ENCODE measurements at places on chromosomes 7 and 10.

- no peak for DNase-seq
These were observed 20.9 kb downstream of the ANKIB1 start for GRCh38 chr7:92266415-92267241.

GRCh38 chr7:2432910-2433712 lies 29.7 kb downstream of the CHST12 start:
- no peak for DNase-seq

DNA sequence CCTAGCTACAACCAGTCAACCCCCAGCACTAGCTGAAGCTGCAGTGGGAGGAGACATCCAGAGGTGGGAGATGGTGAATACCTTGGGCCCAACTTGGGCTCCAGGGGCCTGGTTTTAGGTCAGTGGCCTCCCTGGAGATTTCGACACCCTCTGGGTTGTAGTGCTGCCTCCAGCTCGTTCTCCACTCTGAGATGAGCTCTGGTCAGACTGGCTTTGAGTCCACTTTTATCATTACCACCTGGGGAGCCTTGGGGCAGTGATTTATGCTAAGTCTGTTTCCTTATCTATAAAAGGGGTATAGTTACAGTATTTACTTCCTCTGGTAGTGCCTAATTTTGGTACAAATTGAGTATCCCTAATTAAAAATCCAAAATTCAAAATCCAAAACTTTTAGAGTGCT lies 22.8 kb downstream of the PPIA start:
- no peak for DNase-seq

GRCh38 chr7:7769710-7770627 lies 51.6 kb upstream of the RPA3 start:
- DNase-seq: no peak

All from activated CD4-positive, alpha-beta T cell treated with anti-CD3 and anti-CD28 coated beads, Interleukin-2, Interleukin-4, amounts not matched to agents 100 ng/mL and 50 ng/mL, durations not matched to agents 16 hours and 8 hours (primary cell).